ENCODE measurements at places on chromosomes 7 and 10. TPM values are rescaled to one million over a fixed set of nuclear protein-coding genes. Genes with fewer than 3 reads are reported as not detected.
A peak's percentile ranks its signal among the peaks of the same experiment; 100 is the strongest.

DNA sequence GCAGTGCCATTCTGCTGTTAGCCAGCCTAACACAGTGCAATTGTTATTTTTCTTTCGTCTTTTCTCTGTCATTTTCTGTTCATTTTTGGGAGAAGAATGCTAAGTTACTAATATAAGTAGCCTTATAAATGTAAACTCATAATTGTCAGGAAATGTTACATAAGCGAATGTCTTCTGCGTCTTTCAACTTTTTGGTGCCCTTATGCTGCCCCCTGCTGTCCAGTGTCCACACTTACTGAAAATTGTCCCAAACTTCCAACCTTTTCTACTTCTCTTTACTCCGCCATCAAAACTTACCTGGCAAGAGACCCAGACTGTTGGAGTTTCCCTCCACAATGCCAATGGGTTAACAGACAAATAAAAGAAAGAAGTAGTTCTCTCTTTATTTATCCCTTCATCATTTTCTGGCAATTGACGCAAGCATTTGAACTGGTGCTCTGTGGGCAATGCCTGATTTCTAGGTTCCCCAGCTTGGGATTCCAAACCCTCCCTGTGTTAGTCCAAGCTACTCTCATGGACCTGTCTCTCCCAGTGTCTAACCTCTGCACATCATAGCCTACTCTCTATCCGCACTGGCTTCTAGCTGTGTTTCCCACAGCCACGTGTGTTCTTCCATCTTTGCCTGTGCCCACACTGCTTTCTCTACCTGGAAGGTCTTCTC, 21.0 kb upstream of the EPC1 start:
- no peak for DNase-seq

HTR5A gene
- total RNA-seq = not detected

DNA sequence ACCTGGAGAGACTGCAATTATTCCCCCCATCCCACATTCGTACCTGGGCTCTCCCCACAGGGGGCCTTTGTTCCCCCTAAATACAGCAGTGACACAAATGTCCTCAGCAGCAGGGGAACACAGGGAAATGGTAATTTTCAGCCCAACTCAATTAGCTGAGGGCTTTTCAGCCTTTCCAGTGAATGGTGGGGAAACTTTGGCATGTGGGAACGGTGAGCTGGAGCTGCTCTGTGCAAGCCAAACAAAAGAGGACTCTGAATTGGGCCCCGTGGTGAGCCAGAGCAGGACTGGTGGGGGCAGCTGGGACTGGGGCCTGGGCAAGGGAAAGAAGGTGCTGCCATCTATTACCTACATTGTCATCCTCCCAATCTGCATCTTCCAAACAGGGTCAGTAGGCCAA, 51.0 kb downstream of the FBXW4 start:
- no peak for DNase-seq

MYH16 gene
- total RNA-seq = 0.12 TPM

PGAM2 gene
- not detected for total RNA-seq

GRCh38 chr10:130545122-130545521, 408.9 kb downstream of the GLRX3 start:
- no peak for DNase-seq

DNA sequence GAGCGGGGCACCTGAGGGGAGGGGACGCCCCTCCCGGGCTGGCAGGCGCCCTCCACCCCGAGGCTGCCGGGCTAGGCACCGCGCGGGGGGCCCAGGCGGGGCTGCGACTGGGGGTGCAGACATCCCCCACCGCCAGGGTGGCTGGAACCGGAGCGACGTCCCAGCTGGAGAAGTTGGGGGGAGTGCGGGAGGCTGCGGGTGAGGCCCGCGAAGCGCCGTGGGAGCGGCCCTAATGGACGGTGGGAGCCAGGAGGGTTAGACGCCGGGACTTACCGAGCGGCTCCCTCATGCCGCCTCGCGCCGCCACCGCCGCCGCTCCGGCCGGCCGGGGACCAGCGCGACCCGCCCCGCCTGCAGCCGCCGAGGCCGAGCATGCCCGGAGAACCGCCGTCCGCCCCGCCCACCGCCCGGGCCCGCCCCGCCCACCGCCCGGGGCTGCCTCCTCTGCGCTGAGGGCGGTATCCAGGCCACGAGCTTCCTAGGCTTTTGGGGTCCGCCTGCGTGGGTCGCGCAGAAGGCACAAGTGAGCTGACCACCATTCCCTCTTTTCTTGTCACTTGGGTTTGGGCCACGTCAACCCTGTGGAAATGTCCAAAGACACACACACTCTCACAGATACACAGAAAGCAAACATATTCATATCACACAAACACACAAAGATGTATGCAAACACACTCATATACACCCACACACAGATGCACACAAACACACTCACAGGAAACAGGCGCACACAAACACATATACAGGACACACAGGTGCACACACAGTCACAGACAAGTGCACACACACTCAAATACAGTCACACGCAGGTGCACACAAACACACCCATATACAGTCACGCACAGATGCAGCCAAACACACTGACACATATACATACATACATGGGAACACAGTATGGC, at the start of gene JCAD:
TSS of gene JCAD (minus strand) at position 378 of the 899 bp plus-strand sequence. CDS start 11,774 bp downstream, outside the sequence.
- no peak for DNase-seq

- DNase-seq = no peak
Measured at GRCh38 chr10:8998751-8999150, 944.3 kb downstream of the GATA3 start.

LBX1 gene
- not detected for total RNA-seq

- DNase-seq = no peak
Measured at GRCh38 chr7:133253519-133253875, 619 bp downstream of the EXOC4 start.

GRCh38 chr7:904847-905246, 28.5 kb downstream of the GET4 start:
- no peak for DNase-seq

MEIG1 gene
- not detected for total RNA-seq

DNA sequence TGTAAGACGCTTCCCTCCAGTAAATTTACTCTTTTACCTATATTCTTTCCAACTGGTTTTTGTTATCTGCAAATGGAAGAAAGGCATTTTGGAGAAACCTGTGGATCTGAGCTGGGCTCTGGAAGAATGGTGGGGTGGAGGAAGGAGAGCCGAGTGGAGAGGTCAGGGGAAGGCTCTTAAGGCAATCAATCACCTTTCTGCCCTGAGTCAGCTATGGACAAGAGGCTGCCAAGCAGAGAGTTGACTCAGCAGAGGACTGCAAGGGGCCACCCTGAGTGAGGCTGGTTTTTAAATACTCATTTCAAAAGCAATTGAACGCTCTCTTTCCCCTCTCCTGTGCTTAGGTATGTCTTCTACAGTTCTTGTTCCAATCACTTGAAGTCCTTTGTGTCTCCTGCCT, 81.8 kb downstream of the SPAG6 start:
- DNase-seq = no peak

DNA sequence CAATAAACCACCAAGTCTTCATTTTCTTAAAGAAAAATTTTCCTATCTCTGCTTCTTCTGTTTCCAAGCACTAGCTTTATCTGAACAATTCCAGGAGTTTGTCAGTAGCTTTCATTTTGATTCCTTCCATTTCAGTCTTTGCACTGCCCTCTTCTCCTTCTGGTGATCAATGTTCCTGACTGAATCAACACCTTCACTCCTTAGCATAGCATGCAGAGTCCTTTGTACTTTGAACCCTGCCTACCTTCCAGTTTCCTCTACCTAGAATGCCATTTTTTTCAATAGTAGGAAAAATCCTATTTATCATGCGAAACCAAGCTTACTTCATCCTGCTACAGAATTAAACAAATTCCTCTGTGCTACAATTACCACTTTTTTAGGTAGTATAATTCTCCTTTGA, 1.9 kb upstream of the C10orf88 start:
- no peak for DNase-seq

DNA sequence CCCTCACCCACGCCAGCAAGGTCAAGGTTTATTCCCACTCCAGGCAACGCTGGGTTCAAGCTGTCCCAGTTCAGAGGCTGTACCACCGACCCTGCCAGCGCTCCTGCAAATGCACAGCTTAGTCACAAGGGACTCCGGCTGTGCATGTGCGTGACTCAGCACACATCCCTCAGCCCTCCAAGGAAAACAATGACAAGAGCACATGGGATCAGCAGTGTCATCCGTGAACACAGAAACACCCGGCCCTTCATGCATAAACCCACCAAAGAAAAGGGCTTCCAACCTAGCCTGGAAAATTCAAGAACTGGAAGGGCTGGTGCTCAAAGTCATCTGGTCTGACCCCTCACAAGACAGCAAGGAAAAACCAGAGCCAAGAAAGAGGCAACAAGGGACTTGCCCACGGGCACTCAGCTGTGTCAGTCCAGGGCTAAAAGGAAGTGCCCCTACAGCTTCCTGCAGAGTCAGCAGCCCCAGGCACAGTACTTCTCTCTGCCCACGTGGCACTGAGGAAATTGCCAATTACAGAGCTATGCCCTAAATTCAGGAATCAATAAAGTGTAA, 106.1 kb downstream of the KCNMA1 start:
- peak; percentile 4 for DNase-seq

- DNase-seq = no peak
Measured at GRCh38 chr10:78914060-78914378, 154.7 kb upstream of the ZMIZ1 start.

OR2A1 gene
- total RNA-seq = not detected

DNA sequence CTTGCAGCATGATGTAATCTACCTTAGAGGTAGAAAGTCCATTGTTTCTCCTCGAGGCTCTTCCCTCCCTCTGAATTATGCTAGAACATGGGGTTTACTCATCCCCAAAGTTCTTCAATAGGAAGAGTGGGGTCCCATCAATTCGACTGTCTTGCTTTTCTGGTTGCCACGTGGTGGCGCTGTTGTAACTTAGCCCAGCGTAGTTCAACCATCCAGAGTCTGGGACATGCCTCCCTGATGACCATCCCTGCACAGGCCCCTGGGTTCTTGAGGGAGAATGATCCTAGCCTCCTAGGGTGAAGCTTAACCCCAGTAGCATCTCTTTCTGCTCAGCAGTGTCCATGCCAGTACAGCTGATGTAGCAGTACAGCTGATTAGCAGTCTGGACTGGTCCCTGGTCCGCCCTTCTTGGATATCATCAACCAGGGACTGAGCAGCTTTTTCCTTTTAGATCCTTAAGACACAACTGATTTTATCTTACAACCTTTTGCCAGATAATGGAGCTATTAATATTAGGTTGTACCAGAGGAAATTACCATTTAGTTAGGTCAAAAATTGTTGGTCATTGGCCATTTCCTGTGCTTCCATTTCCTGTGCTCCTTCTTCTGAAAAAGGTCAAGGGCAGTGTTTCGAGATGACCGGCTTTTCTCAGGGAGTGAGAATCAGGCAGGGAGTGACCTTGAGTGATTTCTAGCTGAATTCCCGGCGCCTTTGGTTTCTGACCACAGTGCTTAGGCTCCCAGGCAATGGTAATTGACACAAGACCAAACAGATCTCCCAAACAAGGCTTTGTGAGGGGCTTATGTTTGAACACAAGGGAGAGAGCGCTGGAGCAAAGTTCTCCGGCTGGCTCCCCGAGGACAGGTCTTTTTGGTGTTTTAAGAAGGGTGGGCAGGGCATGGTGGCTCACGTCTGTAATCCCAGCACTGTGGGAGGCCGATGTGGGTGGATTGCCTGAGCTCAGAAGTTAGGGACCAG, 65.4 kb downstream of the TACC2 start:
- no peak for DNase-seq

- DNase-seq = no peak
Measured at GRCh38 chr10:131086094-131086493, 225.4 kb downstream of the TCERG1L start.

- no peak for DNase-seq
Measured at GRCh38 chr7:108289852-108290251, 159.7 kb upstream of the LAMB4 start.

DNA sequence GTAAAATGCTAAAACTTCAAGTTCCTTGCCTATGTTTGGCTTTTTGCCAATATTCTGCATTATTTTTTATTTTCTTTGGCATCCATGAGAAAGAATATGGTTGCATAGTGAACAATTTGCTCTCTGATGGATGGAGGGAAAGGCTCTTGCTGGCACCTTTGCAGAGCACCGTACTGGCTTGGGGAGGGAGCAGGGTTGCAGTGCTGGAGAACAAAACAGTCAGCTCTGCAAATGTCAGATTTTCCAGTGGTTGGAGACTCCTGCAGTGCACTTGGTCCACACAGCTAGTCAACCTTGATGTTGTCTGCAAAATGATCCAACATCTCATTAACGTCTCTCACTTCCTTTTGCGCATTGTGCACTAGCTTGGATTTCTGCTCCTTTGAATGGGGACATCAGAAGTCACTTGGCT, 100.8 kb downstream of the ANLN start:
- no peak for DNase-seq

ATRNL1 gene
- 8.0 TPM for total RNA-seq

DNA sequence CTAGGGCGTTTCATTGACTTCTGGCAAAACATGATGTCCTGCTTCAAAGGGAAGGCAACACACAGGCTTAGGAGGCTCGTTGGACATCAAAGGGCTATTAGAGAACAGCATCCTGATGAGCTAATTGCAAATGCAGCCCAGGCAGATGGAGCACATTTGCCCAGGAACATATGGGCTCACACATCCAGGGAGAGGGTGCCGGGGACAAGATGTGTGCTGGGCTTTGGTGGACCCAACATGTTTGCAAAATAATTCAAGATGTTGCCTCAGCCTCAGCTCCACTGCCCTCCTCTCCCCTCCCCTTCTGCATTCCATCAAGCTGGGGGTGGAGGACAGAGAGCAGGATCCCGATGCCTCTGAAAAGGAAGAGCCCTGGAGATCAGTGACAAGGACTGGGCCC, 217.1 kb upstream of the ZMIZ1 start:
- DNase-seq = no peak

CADPS2 gene
- total RNA-seq = 12.4 TPM

TSPAN33 gene
- 0.68 TPM for total RNA-seq

MRLN gene
- total RNA-seq = not detected

- DNase-seq = no peak
Measured at GRCh38 chr10:129779126-129780111, 184.7 kb downstream of the EBF3 start.

DNA sequence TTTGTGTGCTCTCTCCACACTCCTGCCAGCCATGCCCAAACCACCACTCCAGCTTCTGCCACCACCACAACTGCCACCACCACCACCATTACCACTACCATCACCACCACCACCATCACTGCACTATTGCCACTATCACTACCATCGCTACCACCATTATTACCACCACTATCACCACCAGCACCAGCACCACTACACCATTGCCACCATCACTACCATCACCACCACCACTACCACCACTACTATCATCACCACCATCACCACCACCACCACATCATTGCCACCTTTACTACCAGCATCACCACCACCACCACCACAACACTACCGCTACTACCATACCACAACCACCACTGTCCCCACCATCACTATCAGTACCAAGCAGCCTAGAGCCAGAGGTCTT, 26.0 kb upstream of the ZNF800 start:
- DNase-seq = no peak

COL28A1 gene
- not detected for total RNA-seq

GRCh38 chr10:109784236-109784635, 139.1 kb downstream of the XPNPEP1 start:
- no peak for DNase-seq

- DNase-seq = no peak
Measured at GRCh38 chr10:16441173-16441840, 4.5 kb downstream of the PTER start.

DNA sequence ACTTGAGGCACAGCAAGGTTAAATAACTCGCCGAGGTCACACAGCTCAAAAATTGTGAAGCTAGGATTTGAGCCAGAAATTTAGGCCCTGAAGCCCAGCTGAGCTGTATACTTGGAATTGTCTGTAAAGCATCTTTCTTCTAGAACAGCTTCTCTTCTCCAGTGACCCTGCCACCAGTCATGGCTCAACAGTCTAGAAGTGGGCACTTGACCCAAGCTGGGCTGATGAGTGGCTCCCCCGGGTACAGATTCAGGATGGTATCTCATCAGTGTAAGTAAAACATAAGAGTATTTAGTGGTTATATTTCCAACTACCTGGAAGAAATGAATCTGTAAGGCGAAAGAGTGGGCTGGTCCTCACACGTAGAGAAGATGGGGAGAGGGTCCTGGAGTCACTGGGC, 243.9 kb upstream of the GPR26 start:
- no peak for DNase-seq
